ENCODE measurements at places on chromosomes 2 and 18.

- H3K4me3 ChIP-seq, result no peak overlapping the region
- no peaks in the 10 kb centered on the region for H3K27me3 ChIP-seq
- peak; percentile 90 for DNase-seq
- peaks cover 27% of the 10 kb centered on the region for H3K4me1 ChIP-seq
- H3K27ac ChIP-seq, result peak overlapping the region; percentile 65
Observed at GRCh38 chr2:69122271-69122670, 109.3 kb downstream of the ANTXR1 start.

- peaks cover 23% of the 10 kb centered on the region for H3K4me1 ChIP-seq
- H3K4me3 ChIP-seq, result no peak overlapping the region
- peaks cover 16% of the 10 kb centered on the region for H3K27me3 ChIP-seq
- peak; percentile 91 for DNase-seq
- H3K36me3 ChIP-seq, result no peaks in the 10 kb centered on the region
Observed at GRCh38 chr2:64288321-64289193, 144.3 kb upstream of the PELI1 start.

- no peak for DNase-seq
- peaks cover 14% of the 10 kb centered on the region for H3K4me1 ChIP-seq
- H3K36me3 ChIP-seq, result no peaks in the 10 kb centered on the region
- H3K27me3 ChIP-seq, result peaks cover 7% of the 10 kb centered on the region
Observed at GRCh38 chr2:119383410-119384140, 16.8 kb downstream of the DBI start.

DNA sequence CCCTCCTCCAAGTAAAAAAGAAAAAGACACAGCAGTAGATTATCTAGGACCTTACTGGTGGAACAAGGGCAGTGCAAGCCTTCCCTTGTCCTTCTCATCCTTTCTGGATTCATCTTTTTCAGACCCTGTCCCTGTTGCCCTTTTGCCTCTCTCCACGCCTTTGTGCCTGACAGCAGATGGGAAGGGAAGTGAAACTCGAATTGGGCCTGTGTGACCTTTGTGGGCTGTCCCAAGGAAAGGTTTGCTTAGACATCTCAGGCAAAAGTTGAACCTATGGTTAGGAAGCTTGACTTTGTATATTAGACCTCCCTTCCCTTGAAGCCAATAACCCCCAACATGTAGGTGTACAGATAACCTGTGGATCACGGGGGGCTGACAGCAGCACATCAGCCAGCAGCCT, 185.3 kb downstream of the PRKCE start:
- H3K36me3 ChIP-seq, result no peaks in the 10 kb centered on the region
- H3K27me3 ChIP-seq, result no peaks in the 10 kb centered on the region
- DNase-seq, result no peak
- no peak overlapping the region for H3K27ac ChIP-seq

GRCh38 chr2:136067459-136067858, 50.5 kb downstream of the CXCR4 start:
- no peaks in the 10 kb centered on the region for H3K36me3 ChIP-seq
- no peak overlapping the region for H3K27ac ChIP-seq
- no peak overlapping the region for H3K4me3 ChIP-seq
- H3K27me3 ChIP-seq, result no peaks in the 10 kb centered on the region

GRCh38 chr2:102187496-102188150, 800 bp downstream of the IL1RL2 start:
- peak overlapping the region; percentile 77 for H3K4me3 ChIP-seq
- peak; percentile 81 for DNase-seq
- H3K27ac ChIP-seq, result peak overlapping the region; percentile 71
- H3K4me1 ChIP-seq, result no peaks in the 10 kb centered on the region

Data from osteoblast (primary cell).